ENCODE measurements at places on chromosomes 7 and 10.

DNA sequence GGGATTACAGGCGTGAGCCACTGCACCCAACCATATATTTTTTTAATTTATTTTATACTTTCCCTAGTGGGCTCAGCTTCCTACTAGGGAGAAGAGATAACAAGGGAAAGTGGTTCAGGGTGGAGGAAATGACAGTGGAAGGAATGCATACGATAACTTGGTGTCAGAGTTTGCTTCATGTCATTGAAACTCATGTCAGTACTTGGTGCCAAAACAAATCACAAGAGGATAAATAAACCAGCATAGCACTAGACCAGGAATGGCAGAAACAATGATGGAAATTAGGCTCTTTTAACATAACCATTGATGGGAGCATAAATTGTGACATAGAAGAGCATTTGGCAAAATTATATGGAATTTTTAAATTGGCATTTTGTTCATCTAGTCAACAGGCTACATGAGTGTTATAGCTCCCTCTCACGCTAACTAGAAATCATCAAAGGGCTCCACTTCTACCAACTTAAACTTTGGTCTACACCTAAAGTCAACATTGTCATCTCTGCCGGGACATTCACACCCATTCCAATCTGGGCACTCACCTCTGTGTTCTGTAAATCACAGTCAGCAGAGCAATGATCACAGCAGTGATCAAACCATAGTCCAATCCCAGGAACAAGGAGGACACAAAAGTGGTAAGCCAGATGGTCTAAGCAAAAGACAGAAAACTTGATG lies 41.2 kb downstream of the PSMC2 start:
- DNase-seq = no peak

GRCh38 chr7:142626420-142627035 lies 122.7 kb upstream of the PRSS1 start:
- DNase-seq = peak; percentile 38

GRCh38 chr10:86756511-86757112 lies at the start of gene BMPR1A:
BMPR1A (plus strand) TSS chr10:86756619; CDS start chr10:86876019, 119,400 bp downstream.
- DNase-seq = no peak

DNA sequence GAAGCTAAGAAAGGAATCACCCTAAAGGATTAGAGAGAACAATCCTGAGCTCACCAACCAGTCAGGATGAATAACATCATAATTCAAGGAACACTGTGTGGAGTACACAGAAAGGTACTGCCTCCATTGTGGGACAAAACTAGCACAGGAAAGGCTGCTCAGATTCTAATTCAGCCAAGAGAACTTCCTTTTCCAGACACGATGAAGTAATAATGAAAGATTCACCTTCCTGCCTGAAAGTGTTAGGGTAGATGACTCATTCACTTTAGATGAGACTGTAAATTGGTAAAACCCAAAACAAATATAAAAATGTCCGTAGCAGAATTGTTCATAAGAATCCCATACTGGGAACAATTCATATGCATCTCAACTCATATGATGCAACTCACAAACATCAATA lies 167.2 kb downstream of the CDC14C start:
- DNase-seq = no peak

GRCh38 chr10:28130267-28130666 lies 131.4 kb upstream of the ODAD2 start:
- DNase-seq = no peak
